Activated naive CD4-positive, alpha-beta T cell treated with anti-CD3 and anti-CD28 coated beads for 36 hours (primary cell): ENCODE measurements at places on chromosomes 2 and 18. TPM values are rescaled to one million over a fixed set of nuclear protein-coding genes. Genes with fewer than 3 reads are reported as not detected.

NEU4 gene
- not detected for total RNA-seq

ZNF142 gene
- 28.0 TPM for total RNA-seq

SCN1A gene
- not detected for total RNA-seq

VWA3B gene
- total RNA-seq: not detected

EHD3 gene
- total RNA-seq: 0.74 TPM
